ENCODE measurements at places on chromosomes 1 and 21. TPM values are rescaled to one million over a fixed set of nuclear protein-coding genes. Genes with fewer than 3 reads are reported as not detected.

Gene SHISAL2A
- 0.45 TPM for total RNA-seq

Gene LYST
- 69.3 TPM for total RNA-seq

Gene CYP4A11
- not detected for total RNA-seq

Gene FAM163A
- total RNA-seq: 2.4 TPM

Gene EMC1
- 94.6 TPM for total RNA-seq

Gene OR2AK2
- 2.1 TPM for total RNA-seq

Gene SIPA1L2
- 39.1 TPM for total RNA-seq

Gene BRINP2
- total RNA-seq: 39.9 TPM

Gene PPIAL4G
- 0.35 TPM for total RNA-seq

Gene PEX14
- 44.9 TPM for total RNA-seq

Gene MSH4
- total RNA-seq: 4.3 TPM

Gene GPR25
- not detected for total RNA-seq

Gene DAB1
- total RNA-seq: 11.9 TPM

Gene TFF1
- total RNA-seq: not detected

Gene NTNG1
- 17.2 TPM for total RNA-seq

Gene MPL
- 1.0 TPM for total RNA-seq

Gene LRRC8D
- 53.8 TPM for total RNA-seq

Gene SKI
- total RNA-seq: 104 TPM

Gene SSBP3
- 238 TPM for total RNA-seq

Gene SUSD4
- total RNA-seq: 65.4 TPM

Gene FAM167B
- total RNA-seq: 5.1 TPM

Gene OR2T33
- not detected for total RNA-seq

Gene S100A1
- total RNA-seq: 198 TPM

Gene ALX3
- 0.92 TPM for total RNA-seq

Gene SIM2
- total RNA-seq: 0.67 TPM

Gene NFASC
- total RNA-seq: 310 TPM

Gene ZC3H12A
- 1.8 TPM for total RNA-seq

Gene CLDN17
- not detected for total RNA-seq

Gene AQP10
- not detected for total RNA-seq

Gene FNDC5
- 35.2 TPM for total RNA-seq

Gene FRRS1
- not detected for total RNA-seq

Gene DRAXIN
- total RNA-seq: 0.77 TPM

Gene SLC35F3
- 31.5 TPM for total RNA-seq

Gene LENEP
- not detected for total RNA-seq

Gene ERICH3
- total RNA-seq: 28.4 TPM

Gene CHML
- 13.5 TPM for total RNA-seq

Gene PITHD1
- 130 TPM for total RNA-seq

Gene LIN28A
- total RNA-seq: not detected

Gene OR2T29
- not detected for total RNA-seq

Gene AUNIP
- 2.7 TPM for total RNA-seq

Gene CD2
- not detected for total RNA-seq

Gene PODN
- total RNA-seq: 3.3 TPM

Gene YOD1
- total RNA-seq: 15.8 TPM

Gene C1orf53
- 3.9 TPM for total RNA-seq

Gene ELF3
- 0.39 TPM for total RNA-seq

Gene GRIK3
- 23.7 TPM for total RNA-seq

Gene FAM131C
- 12.0 TPM for total RNA-seq

Measured in dorsolateral prefrontal cortex (tissue), 122 donors.